ENCODE measurements at places on chromosomes 5 and 9.

DNA sequence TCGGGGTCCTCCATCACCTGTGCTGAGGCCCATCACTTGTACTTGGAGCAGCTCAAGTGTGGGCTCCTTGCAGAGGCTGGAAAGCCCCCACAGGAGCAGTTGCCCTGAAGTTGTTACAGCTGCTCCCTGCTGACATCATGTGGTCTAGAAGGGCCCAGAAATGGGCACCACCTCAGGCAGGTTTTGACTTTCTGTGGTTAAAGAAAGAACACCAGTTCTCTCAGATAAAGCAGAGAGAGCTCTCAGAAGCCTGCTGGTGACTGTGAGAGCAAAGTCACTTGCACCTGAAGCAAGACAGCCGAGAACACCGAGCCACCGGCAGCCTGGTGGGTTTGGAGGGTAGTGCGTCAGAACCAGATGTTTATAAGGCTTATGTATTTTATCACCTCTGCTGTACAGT is 70.4 kb downstream of the MVB12B start:
- no peak for DNase-seq

DNA sequence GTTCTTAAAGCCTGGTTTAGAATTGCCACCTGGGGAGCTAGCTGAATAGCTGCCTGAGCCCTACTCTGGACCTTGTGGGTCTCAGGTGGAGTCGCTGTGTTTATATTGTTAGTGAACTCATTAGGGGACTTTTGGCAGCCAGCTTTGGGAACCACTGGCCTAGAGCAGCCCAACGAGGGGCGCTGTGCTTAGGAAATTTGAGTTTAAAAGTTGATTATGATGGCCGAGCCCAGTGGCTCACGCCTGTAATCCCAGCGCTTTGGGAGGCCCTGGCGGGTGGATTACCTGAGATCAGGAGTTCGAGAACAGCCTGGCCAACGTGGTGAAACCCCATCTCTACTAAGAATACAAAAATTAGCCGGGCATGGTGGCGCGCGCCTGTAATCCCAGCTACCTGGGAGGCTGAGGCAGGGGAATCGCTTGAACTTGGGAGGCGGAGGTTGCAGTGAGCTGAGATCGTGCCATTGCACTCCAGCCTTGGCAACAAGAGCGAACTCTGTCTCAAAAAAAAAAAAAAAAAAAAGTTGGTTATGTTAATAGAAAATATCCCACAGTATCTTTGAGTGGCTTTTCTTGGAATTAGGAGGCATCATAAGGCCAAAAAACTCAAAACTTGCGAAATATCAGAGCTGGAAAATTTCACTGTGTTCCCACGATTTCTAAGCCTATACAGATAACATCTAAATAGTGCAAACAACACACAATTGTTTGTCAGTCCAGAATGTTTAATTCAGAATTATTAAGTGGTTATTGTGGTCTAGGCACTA is 809 bp downstream of the MCCC2 start:
- no peak for DNase-seq

- DNase-seq, result peak; percentile 37
These were observed 165.6 kb downstream of the YTHDC2 start for GRCh38 chr5:113678924-113679575.

GRCh38 chr5:87361031-87361445 is 51.7 kb downstream of the CCNH start:
- DNase-seq, result no peak

GRCh38 chr5:133934311-133934710 is 34.1 kb downstream of the C5orf15 start:
- DNase-seq, result no peak

- DNase-seq, result no peak
These were observed 420.6 kb downstream of the CTNND2 start for GRCh38 chr5:11483630-11484029.

GRCh38 chr5:159100782-159101646 is 1.3 kb upstream of the EBF1 start:
- DNase-seq, result no peak

DNA sequence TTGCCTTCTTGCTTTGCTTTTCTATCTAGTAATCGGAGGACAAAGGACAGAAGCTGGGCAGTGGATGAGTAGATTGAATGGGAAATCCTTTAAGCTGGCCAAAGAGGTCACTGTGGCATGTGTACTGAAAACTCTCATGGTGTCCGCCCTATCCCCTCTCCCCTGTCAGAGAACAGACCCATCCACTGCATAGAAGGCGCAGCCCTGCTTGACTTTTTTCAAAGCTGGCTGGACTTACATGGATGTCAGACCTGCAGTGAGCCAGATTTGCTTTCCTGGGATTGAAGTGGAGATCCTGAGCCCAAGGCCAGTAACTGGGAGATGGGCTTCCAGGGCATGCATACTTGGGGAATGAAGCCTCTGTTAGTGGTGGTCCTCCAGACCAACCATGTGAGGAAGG is 329.5 kb downstream of the TRPM3 start:
- no peak for DNase-seq

GRCh38 chr9:132800038-132800648 is 77.9 kb downstream of the AK8 start:
- peak; percentile 54 for DNase-seq

DNA sequence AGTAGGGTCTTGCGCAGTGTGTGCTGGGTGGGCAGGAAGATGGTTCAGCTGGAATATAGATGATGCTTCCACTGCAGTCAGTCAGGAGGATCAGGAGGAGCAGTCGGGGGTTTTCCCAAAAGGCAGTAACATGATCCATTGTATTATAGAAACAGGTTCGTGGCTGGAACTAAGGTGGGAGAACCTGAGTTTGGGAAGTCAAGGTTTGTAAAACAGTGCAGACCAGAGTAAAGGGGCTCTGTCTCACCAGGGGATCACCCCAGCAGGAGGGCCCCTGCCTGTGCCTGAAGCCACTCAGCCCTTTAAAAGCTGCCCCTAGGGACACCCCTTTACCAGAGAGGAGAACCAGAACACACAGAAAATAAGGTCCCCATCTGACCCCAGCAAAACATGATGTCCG is 213.4 kb downstream of the AUH start:
- DNase-seq, result no peak

DNA sequence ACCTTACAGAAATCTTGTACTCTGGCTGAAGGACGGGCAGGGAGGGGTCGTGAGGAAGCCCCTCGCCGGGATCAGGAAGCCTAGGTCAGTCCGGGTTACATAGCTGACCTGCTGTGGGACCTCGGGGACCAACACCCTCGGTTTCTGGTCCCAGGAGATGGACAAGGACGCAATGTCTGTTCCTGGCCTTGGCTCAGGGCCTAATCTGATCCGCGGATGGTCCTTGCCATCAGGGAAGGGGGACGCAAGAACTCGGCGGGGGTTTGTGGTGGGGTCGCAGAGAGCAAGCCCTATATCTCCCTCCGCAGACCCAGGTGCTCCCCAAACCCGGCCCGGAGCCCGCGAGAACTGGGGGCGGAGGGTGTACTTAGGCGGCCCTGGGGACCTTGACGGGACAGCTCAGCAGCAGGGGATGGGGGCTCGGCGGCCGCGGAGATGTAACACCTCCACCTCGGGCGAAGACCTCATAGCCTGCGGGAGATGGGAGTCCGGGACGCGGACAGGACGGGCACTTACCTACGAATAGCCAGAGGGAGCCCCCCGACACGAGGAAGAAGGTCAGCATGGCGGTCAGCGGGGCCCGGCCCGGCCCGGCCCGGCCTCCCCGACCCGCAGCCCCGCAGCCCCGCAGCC is 353 bp downstream of the ACSL6 start:
- DNase-seq, result no peak

GRCh38 chr5:115578657-115579056 is 23.6 kb downstream of the TICAM2 start:
- no peak for DNase-seq

DNA sequence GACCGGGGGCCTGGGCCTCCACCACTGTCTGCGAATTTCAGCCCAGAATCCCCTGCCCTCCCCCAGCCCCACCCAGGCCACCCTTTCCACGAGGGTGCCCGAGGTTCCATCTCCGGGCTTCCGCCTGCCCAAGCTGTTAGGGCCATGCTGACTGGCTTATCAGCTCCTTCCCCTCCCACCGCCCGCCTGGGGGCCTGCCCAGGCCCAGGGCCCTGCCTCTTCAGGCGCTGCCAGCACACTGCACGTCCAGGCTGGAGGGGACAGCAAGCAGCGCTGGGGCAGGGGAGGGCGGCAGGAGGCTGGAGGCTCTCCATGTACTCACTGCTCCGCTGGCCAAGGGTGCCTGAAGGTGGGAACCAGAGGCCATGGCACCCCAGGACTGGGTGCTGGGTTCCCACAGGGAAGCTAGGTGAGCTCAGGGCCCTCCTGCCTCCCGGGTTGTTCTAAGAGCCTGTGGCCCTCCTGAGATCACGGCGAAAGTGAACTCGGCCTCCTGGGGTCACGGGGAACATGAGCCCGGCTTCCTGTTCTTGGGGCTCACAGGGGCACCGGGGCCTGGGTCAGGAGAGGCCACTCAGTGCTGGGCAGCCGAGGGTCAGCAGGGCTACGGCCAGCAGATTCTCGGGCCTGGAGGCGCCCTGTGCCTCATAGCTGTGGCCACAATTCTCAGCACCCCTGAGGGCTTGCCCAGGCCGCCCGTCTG is 57.7 kb upstream of the EGFL7 start:
- no peak for DNase-seq

DNA sequence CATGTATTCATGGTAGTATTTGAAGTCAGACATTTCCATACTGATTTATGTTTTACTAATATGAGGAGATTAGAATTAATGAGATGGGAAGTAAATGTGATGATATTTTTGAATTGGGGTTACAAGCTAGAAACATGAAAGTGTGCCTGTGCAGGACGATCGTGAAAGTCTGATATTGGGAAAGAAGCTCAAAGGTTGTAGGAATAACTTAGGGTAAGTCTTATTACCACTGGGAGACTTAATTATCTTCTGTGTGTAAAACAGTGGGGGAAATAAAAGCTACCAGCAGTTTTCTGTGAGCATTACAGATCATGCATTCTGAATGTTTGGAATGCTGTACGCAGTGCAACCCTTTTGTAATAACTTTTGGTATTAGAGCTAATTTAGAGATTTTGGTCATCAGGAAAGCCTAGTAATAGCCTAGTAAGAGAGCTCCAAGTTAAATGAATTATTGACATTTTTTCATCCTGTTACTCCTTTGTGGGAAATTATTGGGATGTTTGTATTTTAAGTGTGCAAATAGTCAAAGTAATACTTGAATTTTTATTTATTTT is 153.9 kb downstream of the PCSK5 start:
- DNase-seq, result no peak

DNA sequence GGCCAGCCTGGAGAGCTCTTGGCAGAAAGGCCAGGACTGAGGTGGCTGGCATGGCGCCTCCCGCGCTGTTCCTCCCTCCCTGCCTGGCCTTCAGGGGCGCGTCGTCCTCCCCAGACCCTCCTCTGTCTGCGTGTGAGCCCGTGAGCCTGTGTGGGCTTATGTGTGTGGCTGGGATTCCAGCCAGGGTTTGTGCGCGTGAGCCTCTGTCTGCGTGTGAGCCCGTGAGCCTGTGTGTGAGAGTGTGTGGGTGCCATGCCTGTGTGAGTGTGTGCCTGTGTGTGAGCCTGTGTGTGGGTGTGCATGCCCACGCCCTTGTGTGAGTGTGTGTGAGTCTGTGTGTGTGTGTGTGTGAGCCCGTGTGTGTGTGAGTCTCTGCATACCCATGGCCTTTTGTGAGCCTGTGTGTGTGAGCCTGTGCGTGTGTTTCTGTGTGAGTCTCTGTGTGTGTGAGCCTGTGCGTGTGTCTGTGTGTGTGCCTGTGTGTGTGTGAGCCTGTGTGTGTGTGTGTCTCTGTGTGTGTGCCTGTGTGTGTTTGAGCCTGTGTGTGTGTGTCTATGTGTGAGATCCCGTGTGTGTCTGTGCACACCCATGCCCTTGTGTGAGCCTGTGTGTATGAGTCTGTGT is 13.0 kb downstream of the RXRA start:
- no peak for DNase-seq

DNA sequence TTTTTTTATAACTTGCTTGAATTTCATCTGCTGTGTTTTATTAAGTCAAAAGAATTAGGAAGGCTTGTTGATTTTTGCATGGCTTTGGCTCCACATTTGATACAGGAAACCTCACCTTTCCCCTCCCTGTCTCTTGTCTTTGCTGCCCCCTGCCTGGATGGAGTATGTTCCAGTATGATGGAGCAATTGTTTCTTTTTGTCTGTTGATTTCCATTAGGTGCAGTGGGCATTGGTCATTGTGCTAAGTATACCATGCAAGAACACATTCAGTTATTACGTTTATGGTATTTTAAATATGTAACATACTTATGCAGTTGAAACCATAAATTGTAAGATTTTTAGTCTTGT is 19.6 kb downstream of the TJP2 start:
- DNase-seq, result no peak

GRCh38 chr5:40464511-40464910 is 215.2 kb upstream of the PTGER4 start:
- no peak for DNase-seq

Measured in right lung (tissue), 10 donors.